H9 (cell line): ENCODE measurements at places on chromosomes 3 and 15.

- peak; percentile 41 for DNase-seq
Measured at GRCh38 chr3:124032311-124032880, 40.5 kb upstream of the ROPN1 start.

DNA sequence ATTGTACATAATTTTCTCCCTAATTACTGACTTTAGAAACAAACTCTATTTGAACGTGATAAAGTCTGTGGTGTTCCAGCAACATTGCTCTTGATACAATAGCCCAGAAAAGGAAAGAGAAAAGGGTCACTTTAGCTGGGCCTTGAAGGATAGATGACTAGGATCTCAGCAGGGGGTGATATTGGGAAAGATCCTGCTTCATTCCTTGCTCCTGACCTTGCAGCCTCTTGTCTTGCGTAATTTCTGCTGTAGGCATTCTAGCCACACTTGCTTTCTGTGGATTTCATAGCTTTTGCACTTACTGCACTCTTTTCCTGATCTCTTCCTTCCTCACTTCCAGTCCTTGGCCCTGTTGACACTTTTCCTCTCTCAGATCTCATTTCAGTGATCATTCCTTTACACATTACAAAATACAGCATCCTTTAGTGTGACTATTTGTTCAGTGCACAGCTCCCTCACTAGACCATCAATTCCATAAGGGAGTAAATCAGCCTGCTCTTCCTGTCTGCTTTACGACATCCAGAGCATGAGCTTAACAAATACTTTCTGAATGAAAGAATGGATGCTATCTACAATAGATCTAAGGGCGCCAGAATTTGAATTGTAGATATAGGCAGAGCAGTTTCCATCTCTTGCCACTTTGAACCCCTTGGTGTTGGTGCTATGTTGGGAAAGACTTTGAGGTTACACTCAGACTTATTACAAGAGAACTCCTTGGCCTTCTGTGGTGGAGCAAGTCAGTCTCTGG lies 559.6 kb upstream of the MDFIC2 start:
- no peak for DNase-seq

- DNase-seq, result peak; percentile 50
Measured at GRCh38 chr3:110881069-110881468, 190.5 kb upstream of the NECTIN3 start.

GRCh38 chr3:52438579-52439425 lies 6.1 kb downstream of the SEMA3G start:
- no peak for DNase-seq

- no peak for DNase-seq
Measured at GRCh38 chr15:39885099-39885777, 34.8 kb downstream of the GPR176 start.

GRCh38 chr3:64145438-64145837 lies 79.8 kb downstream of the PRICKLE2 start:
- no peak for DNase-seq

DNA sequence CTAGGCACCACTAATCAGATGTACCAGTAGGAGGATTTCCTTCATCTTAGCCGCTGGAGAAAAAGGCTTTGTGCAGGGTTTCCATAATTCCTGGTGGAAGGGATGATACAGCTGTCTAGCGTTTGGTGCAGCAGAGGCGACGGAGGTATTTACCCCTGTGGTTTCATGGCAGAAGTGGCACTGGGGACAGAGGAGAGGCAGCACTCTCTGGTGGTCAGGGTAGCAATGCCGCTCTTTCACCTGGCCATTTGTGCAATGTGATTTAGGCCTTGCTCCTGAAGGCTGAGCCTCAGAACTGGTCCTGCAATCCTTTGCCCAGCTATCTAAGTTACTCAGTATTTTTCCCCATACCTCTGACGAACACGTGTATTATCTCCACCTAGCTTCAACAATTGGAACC lies 47.1 kb upstream of the BNIP2 start:
- peak; percentile 35 for DNase-seq

- no peak for DNase-seq
Measured at GRCh38 chr3:49248840-49249227, 28.2 kb downstream of the C3orf62 start.

DNA sequence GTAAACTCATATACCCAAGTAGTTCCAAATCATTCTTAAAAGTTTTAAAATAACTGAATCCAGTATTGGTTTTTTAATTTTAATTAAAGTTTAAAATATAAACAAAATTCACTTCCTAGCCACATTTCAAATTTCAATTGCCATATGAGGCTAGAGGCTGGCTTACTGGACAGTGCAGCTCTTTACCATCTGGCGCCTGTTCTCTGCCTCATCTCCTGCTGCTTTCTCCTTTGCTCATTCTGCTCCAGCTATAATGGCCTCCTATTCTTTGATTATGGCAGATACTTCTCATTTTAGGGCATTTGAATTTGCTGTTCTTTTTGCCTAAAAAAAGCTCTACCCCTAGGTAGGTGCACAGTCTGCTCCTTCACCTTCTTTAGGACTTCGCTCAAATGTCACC lies 19.1 kb downstream of the ARMC8 start:
- DNase-seq, result no peak

DNA sequence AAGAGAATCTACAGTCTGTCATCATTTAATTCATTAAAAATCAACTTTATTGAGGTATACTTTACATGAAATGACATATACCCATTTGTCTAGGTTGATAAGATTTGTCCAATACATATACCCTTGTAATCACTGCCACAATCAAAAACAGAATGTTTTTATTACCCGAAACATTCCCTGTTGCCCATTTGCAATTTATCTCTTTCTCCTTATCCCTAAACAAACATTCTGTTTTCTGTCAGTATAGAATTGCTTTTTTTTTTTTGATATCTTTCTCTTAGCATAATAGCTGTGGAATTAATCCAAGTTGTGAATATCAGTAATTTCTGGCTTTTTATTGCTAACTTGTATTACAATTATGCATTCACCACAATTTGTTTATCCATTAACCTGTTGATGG lies 4.3 kb upstream of the CNTN6 start:
- no peak for DNase-seq

DNA sequence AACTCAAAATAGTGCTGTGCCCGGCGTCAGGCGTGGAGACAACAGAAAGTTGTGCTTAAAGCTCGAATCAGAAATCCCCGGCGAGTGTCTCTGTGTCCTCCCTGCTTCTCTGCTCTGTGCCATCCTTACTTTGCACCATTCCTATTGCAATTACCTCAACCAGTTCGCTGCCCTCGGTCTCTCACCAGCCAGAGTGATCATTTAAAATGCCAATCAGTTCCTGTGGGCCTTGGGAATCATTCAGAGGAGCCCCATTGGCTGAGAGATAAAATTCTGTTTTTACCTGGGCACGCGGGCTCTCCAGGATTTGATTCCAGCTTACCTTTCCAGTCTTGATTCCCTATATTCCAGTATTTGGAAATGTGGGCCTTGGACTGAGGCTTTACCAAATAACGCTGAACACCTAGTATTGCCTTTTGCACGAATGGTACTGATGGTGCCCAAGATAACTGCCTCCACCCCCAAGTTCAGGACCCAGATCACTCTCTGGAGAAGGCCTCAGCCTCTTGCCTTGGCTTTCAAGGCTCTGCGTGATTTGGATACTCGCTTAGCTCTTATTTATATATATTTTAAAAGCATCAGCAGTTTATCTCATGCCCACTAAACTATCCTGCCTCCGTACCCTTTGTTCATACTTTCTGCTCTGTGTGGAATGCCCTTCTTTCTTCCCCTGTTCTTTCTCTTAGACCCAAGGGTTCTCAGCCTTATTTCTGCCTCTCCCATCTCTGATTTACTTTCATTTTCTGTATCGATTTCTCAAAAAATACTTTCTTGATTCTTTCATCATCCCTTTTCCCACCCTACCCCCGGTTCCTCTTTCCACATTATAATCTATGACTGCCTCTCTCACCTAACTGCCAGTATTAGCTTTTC lies 863 bp downstream of the PSMA4 start:
- DNase-seq, result no peak

GRCh38 chr3:55750525-55750924 lies 263.4 kb upstream of the WNT5A start:
- no peak for DNase-seq

- no peak for DNase-seq
Measured at GRCh38 chr15:57522148-57522547, 69.6 kb upstream of the MYZAP start.
